PC-9 (cell line): ENCODE measurements at places on chromosomes 2 and 18. TPM values are rescaled to one million over a fixed set of nuclear protein-coding genes. Genes with fewer than 3 reads are reported as not detected.
A peak's percentile ranks its signal among the peaks of the same experiment; 100 is the strongest.

GRCh38 chr2:71586471-71586870 is 133.1 kb downstream of the DYSF start:
- H3K36me3 ChIP-seq, result no peaks in the 10 kb centered on the region
- no peak overlapping the region for H3K4me3 ChIP-seq
- DNase-seq, result no peak

DNA sequence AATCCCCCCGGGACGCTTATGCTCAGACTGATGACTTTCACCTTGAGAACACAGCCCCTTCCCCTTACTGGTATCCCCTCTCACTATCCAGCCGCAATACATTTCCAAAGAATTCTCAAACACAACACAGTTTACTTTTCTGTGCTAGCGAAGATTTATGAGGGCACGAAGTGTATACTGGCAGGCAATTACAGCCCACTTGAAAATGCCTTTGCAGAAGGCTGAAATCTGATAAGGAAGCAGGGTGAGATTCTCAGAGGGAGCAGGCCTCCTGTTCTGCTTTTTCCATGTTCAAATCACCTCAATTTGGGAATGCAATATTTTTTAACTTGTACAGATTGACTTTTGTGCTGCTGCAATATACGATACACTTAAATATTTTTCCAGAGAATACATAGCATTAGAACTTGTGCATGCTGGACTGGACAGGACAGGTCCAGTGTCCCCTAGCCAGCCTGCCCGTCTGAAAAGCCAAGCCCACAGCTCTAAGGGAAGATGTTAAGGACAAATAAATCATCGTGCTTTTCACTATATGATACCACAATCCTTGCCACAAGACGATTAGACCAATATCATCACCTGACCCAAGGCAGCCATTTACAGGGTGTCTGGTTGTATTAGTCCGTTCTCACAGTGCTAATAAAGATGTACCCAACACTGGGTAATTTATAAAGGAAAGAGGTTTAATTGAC is 262.1 kb downstream of the EPHA4 start:
- H3K4me3 ChIP-seq, result no peak overlapping the region
- H3K27me3 ChIP-seq, result no peaks in the 10 kb centered on the region
- no peaks in the 10 kb centered on the region for H3K36me3 ChIP-seq
- no peaks in the 10 kb centered on the region for H3K4me1 ChIP-seq
- no peak overlapping the region for H3K27ac ChIP-seq

DNA sequence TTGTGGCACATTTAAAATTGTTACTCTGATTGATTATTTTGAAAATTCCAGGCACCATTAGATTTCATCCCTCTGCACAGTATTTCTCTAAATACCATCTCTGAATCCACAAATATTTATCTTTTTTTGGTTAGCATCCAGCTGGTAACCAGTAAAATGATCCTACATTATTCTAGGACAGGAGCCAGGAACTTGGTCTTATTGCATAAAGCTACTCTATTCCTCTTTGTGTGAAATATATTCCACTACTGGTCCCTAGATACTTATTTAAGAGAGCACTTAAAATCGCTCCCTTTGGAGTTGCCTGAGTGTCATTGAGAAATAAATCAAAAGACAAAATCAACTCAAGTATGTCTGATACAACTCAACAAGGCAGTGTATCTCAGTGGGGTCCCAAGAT is 7.4 kb upstream of the MBOAT2 start:
- no peak for DNase-seq
- no peak overlapping the region for H3K4me3 ChIP-seq
- 0 out of 2 replicates have a peak, but pooled peaks cover 8% of the 10 kb centered on the region for H3K36me3 ChIP-seq
- no peaks in the 10 kb centered on the region for H3K27me3 ChIP-seq

LIMS2 gene
- total RNA-seq, result 1.4 and 2.5 TPM in 2 replicates

- H3K27me3 ChIP-seq, result no peaks in the 10 kb centered on the region
- H3K36me3 ChIP-seq, result no peaks in the 10 kb centered on the region
- no peak overlapping the region for H3K4me3 ChIP-seq
- H3K4me1 ChIP-seq, result no peaks in the 10 kb centered on the region
- no peak overlapping the region for H3K27ac ChIP-seq
- no peak for DNase-seq
Observed at GRCh38 chr18:76943542-76944339, 121.4 kb downstream of the ZNF236 start.

DNA sequence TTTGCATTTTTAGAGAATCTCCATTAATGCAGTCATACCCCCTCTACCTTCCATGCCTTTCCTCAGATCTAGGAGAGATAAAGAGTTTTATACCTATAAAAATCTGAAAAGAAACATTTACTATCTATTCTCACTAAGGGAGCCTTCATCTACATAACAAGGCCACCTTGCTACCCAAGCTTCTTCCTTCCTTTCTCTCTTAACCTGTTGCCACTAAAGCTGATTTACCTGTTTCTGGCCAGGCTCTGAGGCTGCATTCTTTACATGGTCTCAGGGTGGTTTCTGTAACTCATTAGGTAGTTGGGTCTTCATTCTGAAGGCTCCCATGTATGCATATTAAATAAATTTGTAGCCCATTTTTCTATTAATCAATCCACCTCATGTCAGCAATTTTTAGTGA is 391.6 kb downstream of the DLGAP1 start:
- no peaks in the 10 kb centered on the region for H3K36me3 ChIP-seq
- no peaks in the 10 kb centered on the region for H3K27me3 ChIP-seq
- no peak for DNase-seq
- H3K4me3 ChIP-seq, result no peak overlapping the region
- H3K4me1 ChIP-seq, result no peaks in the 10 kb centered on the region

GRCh38 chr18:52219102-52219501 is 120.9 kb upstream of the DCC start:
- H3K36me3 ChIP-seq, result no peaks in the 10 kb centered on the region
- DNase-seq, result no peak
- no peak overlapping the region for H3K27ac ChIP-seq

- H3K4me1 ChIP-seq, result peaks cover 21% of the 10 kb centered on the region
- no peaks in the 10 kb centered on the region for H3K27me3 ChIP-seq
- H3K4me3 ChIP-seq, result no peak overlapping the region
- no peak overlapping the region for H3K27ac ChIP-seq
- no peak for DNase-seq
Observed at GRCh38 chr2:137960223-137960622, 4.0 kb upstream of the HNMT start.

GYPC gene
- total RNA-seq, result not detected in 2 replicates

DNA sequence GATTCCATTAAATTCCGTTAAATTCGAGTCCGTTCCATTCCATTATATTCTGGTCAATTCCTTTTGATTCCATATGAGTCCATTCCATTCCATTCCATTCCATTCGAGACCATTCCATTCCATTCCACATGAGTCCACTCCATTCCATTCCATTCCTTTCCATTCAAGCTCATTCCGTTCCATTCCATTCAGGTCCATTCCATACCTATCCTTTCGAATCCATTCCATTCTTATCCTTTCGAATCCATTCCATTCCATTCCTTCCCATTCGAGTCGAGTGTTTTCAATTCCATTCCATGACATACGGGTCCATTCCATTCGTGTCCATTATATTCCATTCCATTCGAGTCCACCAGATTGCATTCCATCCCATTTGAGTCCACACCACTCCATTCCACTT is 1127.4 kb downstream of the RPIA start:
- no peak overlapping the region for H3K27ac ChIP-seq
- DNase-seq, result no peak
- no peaks in the 10 kb centered on the region for H3K27me3 ChIP-seq
- no peak overlapping the region for H3K4me3 ChIP-seq

GRCh38 chr18:48924630-48925490 is 25.9 kb downstream of the SMAD7 start:
- H3K4me3 ChIP-seq, result no peak overlapping the region
- H3K27ac ChIP-seq, result no peak overlapping the region
- no peaks in the 10 kb centered on the region for H3K27me3 ChIP-seq

DNA sequence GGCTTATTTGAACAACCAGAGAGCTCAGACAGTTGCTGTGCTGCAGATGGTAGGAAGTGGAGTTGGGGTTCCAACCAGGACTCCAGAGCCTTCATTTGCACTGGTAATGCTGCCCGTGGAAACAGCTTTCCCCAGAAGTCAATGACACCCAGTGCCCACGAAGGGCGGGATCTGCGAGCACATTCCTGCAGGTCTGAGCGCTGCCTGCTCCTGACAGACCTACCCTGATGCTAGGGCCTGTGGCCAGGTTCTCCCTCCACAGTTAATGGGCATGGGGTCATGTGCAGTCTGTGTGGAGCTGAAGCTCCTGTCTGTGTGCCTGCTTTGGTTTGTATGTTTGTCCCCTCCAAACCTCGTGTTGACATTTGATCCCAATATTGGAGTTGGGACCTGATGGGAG is 299.0 kb upstream of the HS6ST1 start:
- no peaks in the 10 kb centered on the region for H3K4me1 ChIP-seq
- DNase-seq, result no peak
- H3K27me3 ChIP-seq, result no peaks in the 10 kb centered on the region
- no peaks in the 10 kb centered on the region for H3K36me3 ChIP-seq

DNA sequence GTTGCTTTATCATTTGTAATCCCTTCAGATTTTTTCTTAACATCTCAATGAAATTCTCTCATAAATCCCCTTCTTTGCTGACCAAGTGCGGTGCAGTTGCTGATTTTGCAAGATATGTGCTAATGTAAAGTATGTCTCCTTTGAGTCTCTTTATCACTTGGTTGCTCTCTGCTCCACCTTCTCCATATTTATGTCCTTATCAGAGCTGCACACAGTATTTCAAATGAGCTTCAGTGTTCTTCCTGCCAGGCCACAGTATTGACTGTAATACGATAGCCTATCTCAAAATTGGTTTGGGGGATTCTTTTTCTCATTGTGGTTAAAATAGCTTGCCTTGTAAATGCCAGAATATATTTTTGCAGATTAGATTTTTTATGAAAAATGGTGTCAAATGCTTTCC is 32.2 kb downstream of the MAIP1 start:
- H3K27me3 ChIP-seq, result no peaks in the 10 kb centered on the region
- H3K4me3 ChIP-seq, result no peak overlapping the region
- no peak for DNase-seq
- H3K36me3 ChIP-seq, result no peaks in the 10 kb centered on the region

DNA sequence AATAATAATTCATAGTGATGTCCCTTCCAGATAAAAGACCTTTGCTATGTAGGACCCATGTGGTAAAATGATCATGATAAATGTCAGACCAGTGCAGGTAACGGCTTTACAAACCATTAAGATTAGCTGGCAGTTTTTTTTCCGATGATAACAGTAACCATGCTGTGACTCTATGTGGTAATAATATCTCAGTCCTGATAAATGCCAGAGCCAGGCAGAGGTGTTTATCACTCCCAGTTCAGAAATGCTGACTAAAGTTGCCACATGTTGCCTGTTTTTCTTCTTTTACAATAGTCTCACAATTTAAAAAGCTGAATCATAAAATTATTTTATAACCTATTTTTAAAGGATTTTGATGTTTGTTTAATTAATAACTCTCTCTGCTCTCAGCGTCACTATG is 565.1 kb downstream of the ARHGAP15 start:
- no peaks in the 10 kb centered on the region for H3K27me3 ChIP-seq
- H3K36me3 ChIP-seq, result no peaks in the 10 kb centered on the region
- H3K4me3 ChIP-seq, result no peak overlapping the region
- no peak for DNase-seq
- no peaks in the 10 kb centered on the region for H3K4me1 ChIP-seq

DNA sequence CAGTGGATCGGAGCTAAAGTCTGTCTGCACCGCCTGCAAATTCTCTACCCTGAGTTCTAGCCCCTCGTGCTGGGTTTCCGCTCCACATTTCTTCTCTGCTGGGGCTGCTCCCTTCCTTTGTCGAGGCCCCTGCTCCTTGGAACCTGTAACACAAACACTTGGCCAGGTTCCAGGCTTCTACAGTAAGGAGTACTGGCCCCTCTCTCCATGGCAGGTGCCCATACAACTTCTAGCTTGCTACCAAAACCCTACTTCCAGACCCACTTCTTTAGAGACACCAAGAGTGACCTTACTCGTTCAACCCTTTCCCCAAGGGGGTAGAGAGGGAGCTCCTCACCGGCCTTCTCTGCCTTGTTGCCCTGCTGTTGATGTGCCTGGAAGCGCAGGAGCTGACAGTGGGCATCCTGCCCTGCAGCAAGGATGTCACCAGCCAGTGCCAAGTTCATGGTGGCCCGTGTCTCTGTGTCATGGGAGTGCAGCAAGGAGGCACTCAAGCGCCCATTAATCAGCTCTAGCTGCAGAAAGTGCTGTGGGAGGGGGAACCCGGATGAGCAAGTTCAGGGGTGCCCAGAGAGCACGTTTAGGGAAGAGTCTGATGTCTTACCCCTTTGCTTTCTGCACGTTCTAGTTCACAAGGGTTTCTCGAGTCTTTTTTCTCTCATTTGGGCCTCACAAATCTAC is 1.1 kb downstream of the PREB start:
- H3K27me3 ChIP-seq, result no peaks in the 10 kb centered on the region
- H3K4me1 ChIP-seq, result peaks cover 10% of the 10 kb centered on the region
- H3K4me3 ChIP-seq, result peak overlapping the region; percentile 83
- no peak overlapping the region for H3K27ac ChIP-seq

TMEM200C gene
- total RNA-seq, result not detected in 2 replicates

- H3K27me3 ChIP-seq, result no peaks in the 10 kb centered on the region
- H3K4me1 ChIP-seq, result no peaks in the 10 kb centered on the region
- no peak overlapping the region for H3K27ac ChIP-seq
- no peaks in the 10 kb centered on the region for H3K36me3 ChIP-seq
- no peak overlapping the region for H3K4me3 ChIP-seq
- DNase-seq, result no peak
Observed at GRCh38 chr2:142545036-142545435, 332.4 kb upstream of the KYNU start.

DNA sequence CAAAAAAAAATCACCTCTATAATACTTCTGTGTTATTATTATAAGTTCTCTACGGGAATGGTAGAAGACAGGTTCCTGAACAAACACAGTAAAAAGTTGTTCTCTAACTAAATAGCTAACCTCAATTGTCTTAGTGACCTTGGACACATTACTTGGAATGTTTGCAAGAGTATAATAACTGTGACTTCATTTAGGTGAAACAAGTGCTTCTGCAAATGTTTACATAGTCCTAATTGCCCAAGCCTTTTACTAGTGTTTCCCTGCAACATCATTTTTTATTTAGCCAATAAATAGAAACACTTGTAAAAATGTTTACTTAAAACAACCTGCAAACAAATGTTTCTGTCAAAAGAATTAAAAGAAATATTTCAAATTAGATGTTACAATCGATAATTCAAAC is 9.9 kb downstream of the PLEKHM3 start:
- no peaks in the 10 kb centered on the region for H3K27me3 ChIP-seq
- H3K4me1 ChIP-seq, result peaks cover 45% of the 10 kb centered on the region
- H3K36me3 ChIP-seq, result no peaks in the 10 kb centered on the region
- H3K4me3 ChIP-seq, result no peak overlapping the region
- H3K27ac ChIP-seq, result 0 out of 2 replicates have a peak overlapping the region, but pooled peaks have one; percentile 32

KIF1A gene
- not detected in 2 replicates for total RNA-seq

CRACDL gene
- 29.6 and 33.7 TPM in 2 replicates for total RNA-seq

DNA sequence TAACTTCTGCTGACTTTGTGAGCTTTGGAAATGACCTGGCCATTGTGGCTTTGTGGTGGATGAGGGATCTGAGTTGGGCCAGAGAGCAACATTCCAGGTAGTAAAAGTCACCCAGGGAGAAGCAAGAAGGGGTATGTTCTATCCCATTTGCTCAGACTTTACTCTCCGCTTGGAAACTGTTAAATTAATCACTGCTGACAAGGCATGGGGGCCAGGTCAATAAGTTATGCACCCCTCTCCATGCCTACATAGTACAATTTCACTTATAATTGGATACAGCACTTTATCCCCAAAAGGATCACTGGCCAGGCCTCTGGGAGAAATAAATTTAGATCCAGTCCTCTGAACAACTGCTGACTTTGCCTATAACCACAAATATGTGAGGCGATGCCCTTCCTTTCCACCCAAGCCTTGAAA is 92.1 kb downstream of the RPRM start:
- no peaks in the 10 kb centered on the region for H3K27me3 ChIP-seq
- H3K36me3 ChIP-seq, result no peaks in the 10 kb centered on the region
- H3K27ac ChIP-seq, result no peak overlapping the region
- H3K4me1 ChIP-seq, result no peaks in the 10 kb centered on the region
- DNase-seq, result no peak
